ENCODE measurements at places on chromosomes 6 and 20.

GRCh38 chr6:14476793-14477531 is 359.4 kb downstream of the CD83 start:
- peak; percentile 86 for DNase-seq

- no peak for DNase-seq
Measured at GRCh38 chr20:24999568-24999967, 7.0 kb upstream of the APMAP start.

- no peak for DNase-seq
Measured at GRCh38 chr20:49275636-49276035, 2.2 kb downstream of the ZNFX1 start.

DNA sequence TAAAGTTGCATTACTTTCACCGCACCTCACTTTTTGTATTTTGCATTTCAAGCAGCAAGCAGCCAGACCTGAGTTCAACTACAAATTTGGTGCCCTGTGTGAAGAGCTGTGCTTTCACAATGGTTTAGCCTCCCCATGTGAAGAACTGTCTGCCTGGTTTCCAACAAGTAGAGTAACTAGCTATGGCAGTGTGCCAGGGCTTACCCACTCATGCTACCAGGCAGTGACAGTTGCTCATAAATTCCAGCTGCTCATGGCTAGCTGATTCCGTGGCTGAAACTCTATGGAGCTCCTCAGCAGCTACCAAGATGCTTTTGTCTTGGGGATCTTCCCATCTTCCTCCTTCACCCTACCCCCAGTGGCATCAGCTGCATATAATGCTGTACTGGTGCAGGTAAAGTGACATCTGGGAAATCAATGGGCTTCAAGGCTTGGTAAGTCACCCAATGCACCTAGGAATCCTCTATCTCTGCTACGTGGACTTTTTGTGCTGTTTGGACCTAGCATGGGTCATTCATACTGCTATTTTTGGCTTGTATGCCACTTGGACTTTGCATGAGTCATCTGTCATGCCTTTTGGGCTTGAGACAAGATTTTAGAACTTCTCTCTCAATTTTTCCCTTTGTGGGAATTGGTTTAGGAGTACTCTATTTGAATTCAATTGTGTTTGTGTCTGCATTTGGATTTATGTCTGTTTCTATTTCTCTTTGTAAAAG is 176.5 kb upstream of the GJE1 start:
- DNase-seq = no peak

GRCh38 chr20:35680452-35681183 is 15.9 kb upstream of the CPNE1 start:
- no peak for DNase-seq

- no peak for DNase-seq
Measured at GRCh38 chr6:45822873-45823272, 192.8 kb downstream of the CLIC5 start.

GRCh38 chr6:46246727-46247126 is 75.9 kb upstream of the ENPP5 start:
- DNase-seq = no peak

DNA sequence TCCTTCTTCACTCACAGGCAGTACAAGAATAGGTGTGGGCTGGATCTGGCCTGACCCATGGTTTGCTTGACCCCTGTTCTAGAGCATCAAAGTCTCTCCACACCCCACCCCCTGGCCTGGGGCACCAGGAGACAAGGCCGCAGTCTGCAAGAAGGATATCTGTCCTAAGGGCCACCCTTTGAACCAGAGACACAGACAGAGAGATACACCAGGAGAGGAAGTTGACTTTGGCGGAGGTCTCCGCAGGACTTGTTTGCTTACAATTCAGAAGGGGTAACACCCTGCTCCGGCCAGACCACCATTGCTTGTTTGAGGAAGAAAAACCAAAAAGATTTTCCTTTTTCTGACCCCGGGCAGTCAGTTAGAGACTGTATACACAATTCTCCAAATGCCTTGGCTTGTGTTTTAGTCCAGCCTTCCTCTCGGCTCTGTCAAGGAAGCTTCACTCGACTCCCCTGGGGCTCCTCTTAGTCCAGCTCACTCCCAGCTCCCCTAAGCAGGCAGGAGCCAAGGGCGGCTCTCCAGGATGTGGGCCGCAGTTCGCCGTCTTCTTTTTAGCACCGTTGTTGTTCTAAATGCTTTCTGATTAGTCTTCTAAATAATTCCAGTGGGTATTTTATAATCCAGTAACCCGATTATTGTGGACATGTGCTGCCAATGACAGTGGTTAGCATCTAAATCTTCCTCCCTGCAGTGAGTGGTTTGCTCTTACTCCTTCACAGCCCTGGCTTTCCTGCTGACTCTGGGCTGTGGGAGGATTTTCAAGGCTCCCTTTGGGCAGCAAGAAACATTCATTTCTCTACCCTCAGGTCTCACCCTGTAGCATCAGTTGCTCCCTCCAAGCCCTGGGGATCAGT is 58.6 kb upstream of the MRPS10 start:
- peak; percentile 80 for DNase-seq

DNA sequence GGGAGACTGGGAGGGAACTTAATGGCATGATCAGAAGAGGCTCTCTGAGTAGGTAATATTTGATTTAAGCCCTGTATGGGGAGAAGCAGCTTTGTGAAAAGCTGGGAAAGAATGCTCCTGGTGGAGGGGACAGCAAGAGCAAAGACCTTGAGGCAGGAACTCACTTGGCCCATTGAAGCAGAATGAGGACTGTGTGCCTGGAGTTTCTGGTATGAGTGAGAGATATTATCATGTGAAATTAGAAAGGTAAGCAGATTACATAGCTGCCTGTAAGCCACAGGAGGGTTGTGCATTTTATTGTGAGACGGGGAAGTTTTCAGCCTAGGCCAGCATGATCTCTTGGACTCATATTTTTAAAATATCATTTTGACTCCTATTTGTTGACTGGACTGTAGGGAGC is 502.1 kb downstream of the DHX35 start:
- no peak for DNase-seq

DNA sequence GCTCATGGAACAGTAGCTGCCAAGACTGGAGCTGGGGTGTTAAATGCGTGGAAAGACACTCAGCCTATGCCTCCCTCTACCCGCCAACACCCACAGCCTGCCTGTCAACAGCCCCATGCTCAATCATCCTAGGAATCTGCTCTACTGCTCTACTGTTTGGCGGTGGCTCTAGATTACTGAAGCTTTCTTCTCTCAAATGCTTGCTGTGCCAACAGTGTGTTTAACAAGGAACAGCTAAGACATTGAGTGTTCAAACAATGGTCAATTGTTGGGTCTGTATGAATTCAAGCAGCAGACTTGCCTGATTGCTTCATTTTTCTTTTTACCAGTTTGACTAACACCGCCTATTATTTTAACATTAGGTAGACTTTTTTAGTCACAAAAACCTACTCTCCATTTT is 258.6 kb downstream of the SOD2 start:
- DNase-seq = no peak

DNA sequence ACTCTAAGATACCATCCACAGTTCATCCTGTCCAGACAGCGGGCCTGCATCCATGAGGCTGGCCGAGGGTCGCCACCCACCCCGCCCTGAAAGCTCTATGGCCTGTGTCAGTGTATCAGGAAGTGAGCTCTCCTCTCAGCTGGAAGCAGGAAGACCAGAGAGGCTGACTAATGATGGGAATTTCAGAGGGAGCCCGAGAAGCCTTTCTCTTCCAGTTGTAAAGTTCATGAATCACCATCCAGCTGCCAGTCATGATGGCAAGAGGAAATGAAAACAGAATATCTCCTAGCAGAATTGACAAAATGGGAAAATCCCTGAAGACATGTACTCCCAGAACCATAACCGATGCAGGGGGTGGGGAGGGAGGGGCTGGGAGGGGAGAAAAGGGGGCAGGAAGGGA is 109.6 kb upstream of the RPS6KA2 start:
- no peak for DNase-seq

DNA sequence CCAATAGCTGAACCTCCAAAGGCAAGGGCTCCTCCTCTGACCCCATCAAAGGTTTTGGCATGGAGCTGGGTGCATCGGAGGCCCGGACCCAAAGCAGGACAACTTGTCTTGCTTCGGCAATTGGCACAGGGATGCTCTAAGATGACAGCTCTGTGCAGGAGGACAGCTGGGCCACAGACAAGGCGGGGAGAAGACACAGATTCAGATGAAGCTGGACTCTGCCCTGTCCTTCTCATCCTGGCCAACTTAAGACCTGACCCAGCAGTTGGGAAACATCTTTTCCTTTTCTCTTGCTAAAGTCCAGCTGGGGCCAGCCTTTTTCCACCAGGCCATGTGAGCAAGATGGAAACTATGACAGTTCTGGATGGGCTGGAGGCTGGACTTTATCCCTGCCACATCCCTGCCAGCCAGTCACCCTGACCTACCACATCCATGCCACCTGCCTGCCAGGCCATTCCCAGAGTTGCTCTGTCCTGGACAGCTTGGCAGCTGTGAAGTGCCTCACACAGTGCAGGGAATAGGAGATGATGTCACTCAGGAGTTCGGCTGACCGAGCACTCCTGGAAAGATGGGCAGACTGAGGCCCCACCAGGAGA is 12.7 kb upstream of the PSMF1 start:
- no peak for DNase-seq

GRCh38 chr6:162270966-162271365 is 456.6 kb downstream of the PRKN start:
- no peak for DNase-seq

DNA sequence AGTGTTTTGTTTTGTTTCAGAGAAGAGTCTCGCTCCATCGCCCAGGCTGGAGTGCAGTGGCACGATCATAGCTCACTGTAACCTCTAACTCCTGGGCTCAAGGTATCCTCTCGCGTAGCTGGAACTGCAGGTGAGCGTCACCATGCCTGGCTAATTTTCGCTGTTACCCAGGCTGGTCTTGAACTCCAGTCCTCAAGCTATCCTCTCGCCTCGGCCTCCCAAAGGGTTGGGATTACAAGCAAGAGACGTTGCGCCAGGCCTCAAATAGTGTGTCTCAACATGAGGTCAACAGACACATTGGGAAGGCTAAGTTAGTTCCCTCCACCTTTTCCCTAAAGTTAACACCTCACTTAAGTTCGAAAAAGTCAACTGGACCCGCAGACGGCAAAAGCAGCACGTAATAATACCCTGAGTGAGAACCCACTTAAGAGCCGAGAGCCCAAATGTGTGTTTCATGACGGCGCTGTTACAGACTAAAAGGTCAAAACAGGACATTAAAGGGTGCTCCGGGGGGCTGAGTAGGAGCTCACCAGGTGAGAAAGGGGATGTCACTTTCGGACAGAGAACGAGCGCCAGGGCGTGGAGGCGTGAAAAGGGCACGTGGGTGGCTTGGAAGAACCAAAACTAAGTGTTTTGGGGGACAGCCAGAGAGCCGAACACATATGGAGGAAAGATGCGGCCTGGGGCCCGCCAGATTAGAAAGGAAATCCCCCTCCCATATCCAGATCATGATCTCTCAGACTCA is 499 bp downstream of the TTI1 start:
- DNase-seq = no peak

GRCh38 chr20:35772563-35773058 is 796 bp downstream of the PHF20 start:
- DNase-seq = no peak

DNA sequence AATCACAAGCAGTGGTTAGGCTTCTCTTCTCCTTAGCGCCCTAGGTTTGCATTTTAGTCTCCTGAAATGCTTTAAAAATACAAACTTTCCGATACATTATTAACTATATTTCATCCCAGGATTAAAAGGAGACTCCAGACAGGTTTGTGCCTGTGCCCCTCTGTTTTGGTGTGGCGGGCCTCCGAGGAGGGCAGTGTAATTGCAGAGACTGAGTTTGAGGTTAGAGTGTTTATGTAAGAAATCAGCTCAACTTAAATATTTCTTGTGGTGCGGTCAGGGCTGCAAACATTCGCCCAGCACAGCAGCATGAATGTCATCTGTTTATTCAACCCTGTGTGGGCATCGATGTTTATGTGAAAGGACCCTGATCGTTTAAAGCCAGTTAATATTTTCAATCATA is 130.4 kb upstream of the AKAP12 start:
- DNase-seq = no peak

DNA sequence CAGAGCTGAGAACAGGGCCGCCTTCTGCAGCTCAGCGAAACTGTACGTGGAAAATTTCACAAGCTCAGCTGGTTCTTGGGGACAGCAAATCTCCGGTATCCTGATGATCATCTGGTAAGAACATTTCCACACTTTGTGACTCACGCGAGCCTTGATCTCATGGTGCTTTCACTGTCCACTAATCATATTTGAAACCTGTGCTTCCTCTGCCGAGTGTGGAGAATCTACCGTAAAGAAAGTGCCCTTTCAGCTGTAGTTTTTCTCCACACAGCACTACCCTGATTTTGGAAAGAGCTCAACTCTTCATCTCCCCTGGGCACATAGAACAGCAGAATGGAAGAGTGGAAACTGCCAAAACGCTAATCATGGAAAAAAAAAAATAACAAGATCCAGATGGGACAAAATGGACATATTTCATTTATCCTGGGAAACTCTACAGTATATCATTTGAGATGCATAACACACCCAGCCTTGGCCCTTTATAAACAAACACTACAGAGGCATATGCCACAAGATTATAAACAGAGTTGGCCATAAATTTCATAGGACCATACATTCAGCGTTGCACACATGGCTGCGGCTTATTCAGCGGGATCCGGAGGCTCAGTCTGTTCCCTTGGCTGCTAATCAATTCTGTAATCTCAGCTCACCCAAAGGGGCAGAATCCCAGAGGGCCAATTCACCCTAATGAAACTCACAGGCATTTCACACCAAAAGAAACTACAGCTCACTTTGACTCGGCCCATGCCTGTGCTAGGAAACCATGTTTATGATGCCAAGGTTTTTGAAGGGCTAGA is 434.5 kb downstream of the HDGFL1 start:
- peak; percentile 77 for DNase-seq

DNA sequence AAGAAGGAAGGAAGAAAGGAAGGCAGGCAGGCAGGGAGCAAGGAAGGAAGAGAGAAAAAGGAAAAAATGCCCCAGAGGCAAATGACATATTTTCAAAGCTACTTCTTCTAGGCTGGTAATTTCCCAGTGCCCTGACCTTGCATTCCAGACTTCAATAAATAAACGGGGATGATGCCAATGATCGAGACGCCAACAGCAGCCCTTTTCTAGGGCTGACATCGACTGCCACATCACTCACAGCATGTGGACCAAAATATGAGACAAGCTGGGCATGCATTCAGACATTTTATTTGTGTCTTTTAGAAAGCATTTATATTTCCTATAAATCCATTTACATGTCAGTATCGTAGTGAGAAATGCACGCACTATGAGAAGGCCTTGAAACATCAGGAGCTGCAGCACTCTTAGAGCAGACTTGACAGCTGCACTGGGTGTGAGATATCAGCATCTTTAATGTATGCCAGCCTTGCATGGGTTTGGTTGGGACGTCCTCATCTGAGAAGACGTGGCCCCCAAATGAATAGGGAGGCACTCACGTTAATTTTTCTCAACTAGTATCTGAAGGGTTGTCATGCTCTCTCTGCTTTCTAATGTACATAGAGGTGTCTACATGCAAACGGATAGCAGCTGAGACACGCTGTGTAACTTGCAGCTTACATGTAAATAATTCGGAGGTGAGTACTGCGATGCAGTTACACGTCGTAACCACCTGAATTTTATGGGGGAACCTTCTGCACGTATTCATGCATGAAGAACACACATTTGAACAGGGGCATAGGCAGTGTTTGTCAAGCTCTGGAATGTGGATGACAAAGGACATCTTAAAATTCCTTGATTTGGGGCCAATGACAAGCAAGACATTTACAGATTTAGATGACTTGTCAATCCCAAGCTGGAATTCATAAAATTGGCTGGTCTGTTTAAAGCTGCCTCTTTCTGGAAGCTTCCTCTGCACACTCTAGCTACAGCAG is 149.1 kb upstream of the AGPAT4 start:
- DNase-seq = no peak

- DNase-seq = no peak
Measured at GRCh38 chr6:120876424-120876823, 457.9 kb downstream of the TBC1D32 start.

- DNase-seq = no peak
Measured at GRCh38 chr6:169227116-169227515, 26.5 kb downstream of the THBS2 start.

Data from right hindlimb (tissue), 1 donor.